Activated CD8-positive, alpha-beta T cell treated with anti-CD3 and anti-CD28 coated beads for 36 hours (primary cell): ENCODE measurements at places on chromosomes 3 and 15. TPM values are rescaled to one million over a fixed set of nuclear protein-coding genes. Genes with fewer than 3 reads are reported as not detected.
A peak's percentile ranks its signal among the peaks of the same experiment; 100 is the strongest.

GRCh38 chr15:101054991-101055390 is 135.8 kb downstream of the LRRK1 start:
- no peak for DNase-seq

- no peak for DNase-seq
Observed at GRCh38 chr15:39761006-39761405, 21.6 kb downstream of the FSIP1 start.

NANOGP8 gene
- total RNA-seq, result not detected

DNA sequence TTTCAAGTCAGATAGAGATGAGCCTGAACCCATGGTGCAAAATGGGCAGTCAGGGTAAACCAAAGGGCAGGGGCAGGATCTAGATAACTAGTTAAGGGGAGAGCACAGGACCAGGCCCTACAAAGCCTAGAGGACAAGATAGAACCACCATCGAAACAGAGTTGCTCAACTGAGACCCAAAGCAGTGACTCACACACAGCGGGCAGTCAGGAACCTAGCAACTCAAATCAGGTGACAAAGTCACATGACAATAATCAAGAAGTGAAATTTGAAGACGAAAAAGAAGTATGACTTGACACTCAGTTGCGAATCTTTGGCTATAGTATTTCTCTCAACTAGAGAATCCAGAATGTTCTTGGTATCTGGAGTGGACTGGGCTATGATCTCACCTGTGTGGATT is 136.0 kb upstream of the PTPRG start:
- DNase-seq, result no peak

CHRD gene
- total RNA-seq, result not detected

LSM3 gene
- total RNA-seq, result 20.5 TPM

- no peak for DNase-seq
Observed at GRCh38 chr3:49298511-49298910, 21.5 kb upstream of the C3orf62 start.

- DNase-seq, result no peak
Observed at GRCh38 chr3:106249159-106249558, 380.3 kb upstream of the CBLB start.

PPM1L gene
- total RNA-seq, result 2.6 TPM

ISLR gene
- total RNA-seq, result not detected

C3orf49 gene
- total RNA-seq, result not detected

GRCh38 chr3:125958511-125959316 is 10.3 kb upstream of the ROPN1B start:
- DNase-seq, result no peak

DNA sequence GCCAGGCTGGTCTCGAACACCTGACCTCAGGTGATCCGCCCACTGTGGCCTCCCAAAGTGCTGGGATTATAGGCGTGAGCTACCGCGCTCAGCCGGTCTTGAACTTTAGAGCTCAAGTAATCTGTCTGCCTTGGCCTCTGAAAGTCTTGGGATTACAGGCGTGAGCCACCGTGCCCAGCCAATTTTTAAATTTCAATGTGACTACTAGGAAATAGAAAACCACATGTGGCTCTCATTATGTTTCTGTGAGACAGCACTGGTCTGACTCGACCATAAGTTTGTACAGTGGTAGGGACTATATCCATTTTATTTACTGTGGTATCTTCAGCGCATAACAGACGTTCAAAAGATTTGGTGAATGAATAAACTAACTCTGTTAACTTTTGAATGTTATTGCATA is 9.1 kb downstream of the ZFAND6 start:
- DNase-seq, result peak; percentile 21

- peak; percentile 84 for DNase-seq
Observed at GRCh38 chr3:125055913-125056745, at the start of gene HEG1. HEG1 (minus strand) TSS chr3:125055997; CDS start chr3:125055890, 107 bp downstream.

ATOSA gene
- 13.1 TPM for total RNA-seq

DNA sequence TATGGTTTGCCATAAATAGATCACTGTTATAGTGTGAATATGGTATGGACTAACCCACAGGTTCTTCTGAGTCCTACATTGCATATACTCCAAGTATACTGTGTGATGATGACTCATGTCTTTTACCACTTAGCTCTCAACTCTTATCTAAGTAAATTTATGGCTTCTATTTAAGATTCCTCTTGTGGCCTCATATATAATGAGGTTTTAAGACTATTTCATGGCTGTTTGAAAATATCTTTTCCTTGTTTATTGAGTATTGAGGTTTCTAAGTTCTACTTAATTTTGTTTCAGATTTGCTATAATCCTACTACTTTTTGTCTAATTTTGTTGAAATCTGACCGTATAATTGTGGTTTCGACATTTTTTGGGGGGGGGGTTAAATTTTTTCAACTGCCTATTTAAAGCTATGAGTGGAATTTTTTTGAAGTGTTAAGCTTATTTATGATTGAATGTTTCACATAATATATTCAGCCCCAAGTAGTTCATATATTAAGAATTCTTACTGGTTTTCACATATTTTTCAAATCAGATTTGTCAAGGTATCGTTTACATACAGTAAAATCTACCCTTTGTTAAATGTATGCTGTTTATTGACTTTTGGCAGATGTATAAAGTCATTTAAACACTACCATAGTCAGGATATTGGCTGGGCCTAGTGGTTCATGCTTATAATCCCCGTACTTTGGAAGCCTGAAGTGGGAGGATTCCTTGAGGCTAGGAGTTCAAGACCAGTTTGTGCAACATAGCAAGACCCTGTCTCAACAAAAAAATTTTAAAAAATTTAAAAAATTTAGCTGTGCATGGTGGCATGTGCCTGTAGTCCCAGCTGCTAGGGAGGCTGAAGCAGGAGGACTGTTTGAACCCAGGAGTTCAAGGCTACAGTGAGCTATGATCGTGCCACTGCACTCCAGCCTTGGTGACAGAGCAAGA is 11.7 kb downstream of the SLC25A36 start:
- no peak for DNase-seq

CATSPER2 gene
- 9.0 TPM for total RNA-seq

GRCh38 chr3:10815487-10815886 is 541 bp upstream of the SLC6A11 start:
- DNase-seq, result no peak

DNA sequence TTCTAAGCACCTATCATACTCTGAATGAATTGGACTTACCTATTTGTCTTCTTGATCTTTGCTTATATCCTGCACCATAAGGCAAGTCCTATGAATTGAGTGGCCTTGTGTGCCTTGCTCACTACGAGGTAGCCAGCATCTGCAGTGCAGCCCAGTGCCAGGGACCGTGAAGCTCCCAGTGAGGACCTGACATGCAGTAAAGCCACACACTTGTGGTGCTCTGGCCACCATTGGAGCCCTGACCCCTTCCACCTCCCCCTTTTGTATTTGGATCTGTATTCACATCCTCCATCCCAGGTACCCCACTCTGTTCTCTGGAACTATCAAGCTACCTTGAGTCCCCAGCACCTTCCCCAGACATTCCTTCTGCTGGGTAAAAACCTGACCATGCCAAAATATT is 52.1 kb downstream of the BSN start:
- DNase-seq, result peak; percentile 13

CHDH gene
- total RNA-seq, result 0.22 TPM

IL17RB gene
- not detected for total RNA-seq

LCTL gene
- not detected for total RNA-seq

DNA sequence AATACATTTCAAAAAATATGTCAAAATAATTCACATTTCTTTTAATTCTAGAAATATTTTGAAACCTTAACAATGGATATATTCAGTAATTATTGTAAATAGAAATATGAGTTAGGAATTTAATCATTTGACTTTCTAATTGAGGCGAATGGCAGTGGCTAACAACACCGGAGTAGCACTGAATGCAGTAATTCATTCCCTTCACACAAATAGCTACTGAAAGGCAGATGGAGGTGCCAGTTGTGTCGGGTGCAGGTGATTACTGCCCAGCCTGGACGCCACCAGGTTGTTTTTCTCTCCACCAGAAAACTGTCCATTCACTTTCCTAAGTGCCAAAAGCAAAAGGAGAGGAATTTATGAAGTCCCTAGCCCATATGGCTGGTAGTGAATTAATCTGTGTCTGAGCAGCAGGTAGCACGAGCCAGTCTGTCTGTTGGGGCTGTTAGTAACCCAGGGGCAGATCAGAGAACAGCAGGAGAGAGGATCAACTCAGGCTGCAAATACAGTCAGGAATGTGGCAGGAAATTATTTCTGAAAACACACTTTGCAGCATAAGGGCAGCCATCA is 79.3 kb upstream of the GMNC start:
- DNase-seq, result no peak

PIGX gene
- total RNA-seq, result 43.7 TPM

DNA sequence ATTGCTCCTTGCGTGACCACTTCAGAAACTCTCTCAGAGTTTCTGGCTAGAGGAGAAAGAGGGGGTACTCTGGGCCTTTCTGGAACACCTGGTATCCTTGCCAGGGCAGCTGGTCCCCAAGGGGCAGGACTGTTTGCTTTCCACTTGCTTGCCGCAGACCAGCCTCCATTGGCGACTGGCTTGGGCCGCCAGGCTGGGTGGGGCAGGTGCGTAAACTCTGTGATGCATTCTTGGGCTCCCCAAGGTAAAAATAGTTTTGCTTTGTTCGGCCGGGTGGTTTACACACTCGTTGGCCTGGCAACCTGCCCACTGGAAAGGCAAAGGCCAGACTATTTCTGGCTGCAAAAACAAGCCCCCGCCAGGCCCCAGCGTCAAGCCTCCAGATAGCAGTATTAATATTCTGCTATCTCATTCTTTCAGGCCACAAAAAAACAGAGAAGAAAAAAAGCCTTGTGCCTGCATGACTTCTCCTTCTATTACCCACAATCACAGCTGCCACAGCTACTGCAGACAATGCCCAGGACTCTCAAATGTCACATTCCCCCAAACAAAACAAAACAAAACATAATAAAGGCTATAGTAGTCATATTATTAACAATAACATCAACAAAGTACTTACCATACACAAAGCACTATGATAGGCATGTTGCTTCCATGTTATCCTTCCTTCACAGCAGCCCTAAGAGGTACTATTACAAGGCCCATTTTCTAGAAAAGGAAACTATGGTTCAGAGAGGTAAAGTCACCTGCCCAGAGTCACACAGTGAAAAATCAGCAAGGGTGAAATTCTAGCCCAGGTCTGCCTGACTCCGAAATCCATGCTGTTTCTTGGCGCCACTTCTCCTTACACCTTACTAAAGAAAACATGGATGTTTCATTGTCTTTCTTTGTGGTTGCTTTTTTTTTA is 14.0 kb upstream of the SSUH2 start:
- DNase-seq, result no peak

TIMP4 gene
- total RNA-seq, result not detected

GRK7 gene
- 0.09 TPM for total RNA-seq

DNA sequence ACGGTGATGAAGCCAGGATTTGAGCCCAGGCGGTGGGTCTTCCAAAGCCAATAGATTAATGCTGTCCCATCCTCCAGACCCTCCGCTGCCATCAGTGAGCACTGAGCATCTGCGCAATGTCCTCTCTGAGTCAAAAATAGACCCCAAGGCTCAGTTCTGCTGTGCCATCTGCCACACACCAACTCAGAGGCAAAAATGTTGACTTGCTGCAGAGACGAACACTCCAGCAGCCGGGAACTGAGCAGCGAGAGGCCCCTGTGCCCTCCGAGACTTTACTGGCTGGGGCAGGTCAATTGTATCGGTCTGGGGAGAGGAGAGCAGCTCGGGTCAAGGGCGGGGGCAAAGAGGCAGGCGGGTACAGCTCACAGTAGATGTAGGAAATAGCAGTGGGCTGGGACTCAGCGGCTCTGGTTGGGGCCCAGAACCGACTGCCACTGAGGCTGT is 41.5 kb upstream of the ATP2B2 start:
- no peak for DNase-seq

DNA sequence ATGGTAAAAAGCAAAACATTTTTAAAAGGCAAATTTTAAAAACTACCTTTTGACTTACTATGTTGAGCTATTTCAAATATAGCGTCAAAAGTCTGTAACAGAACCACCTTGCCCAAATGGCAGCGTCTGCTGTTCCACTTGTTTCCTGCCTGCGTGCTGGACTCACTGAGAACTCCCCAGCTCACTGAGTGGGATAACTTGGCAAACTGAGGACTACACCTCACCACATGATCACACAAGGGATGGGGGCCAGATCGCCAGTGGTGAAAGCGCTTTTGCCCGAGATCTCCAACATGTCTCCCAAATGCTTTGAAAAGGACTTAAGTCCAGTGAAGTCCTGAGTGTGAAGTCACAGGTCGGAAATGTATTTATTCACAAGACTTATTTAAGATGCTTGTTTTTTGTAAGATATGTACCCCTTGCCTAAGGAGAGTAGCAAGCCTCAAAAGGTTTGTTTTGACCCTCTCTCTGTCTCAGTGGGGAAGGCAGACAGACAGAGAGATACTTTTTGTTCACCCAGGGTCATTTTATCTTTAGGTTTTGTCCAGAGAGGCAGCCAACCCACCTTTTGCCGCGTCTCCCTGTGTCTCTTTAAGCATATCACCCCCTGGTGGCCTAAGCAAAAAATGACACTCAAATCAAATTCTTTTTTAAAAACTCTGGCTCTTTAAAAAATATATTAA is 192.6 kb downstream of the PDZRN3 start:
- peak; percentile 29 for DNase-seq

GRCh38 chr15:100572362-100572983 is 29.5 kb downstream of the LINS1 start:
- DNase-seq, result no peak

- no peak for DNase-seq
Observed at GRCh38 chr15:57158997-57159668, 217.2 kb upstream of the CGNL1 start.

DNA sequence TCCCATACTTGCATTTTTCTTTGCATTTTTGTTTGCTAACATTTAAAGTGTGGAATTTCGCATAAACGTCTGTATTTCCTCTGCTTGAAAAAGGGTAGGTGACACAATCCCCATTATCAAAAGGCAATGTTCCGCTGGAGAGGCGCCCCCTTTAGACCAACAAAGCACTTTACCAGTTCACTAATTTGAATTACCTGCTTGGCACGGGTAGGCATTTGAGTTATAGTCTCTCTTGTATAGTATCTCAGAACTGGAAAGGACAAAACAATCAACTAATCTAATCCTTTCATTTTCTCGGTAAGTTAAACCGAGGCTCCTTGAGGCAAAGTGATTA is 775 bp upstream of the CCDC39 start:
- DNase-seq, result peak; percentile 62

- no peak for DNase-seq
Observed at GRCh38 chr3:178663201-178663934, 127.1 kb downstream of the KCNMB2 start.
